ENCODE measurements at places on chromosomes 6 and 20.

- DNase-seq: no peak
Observed at GRCh38 chr6:134469702-134470456, 152.0 kb upstream of the SGK1 start.

DNA sequence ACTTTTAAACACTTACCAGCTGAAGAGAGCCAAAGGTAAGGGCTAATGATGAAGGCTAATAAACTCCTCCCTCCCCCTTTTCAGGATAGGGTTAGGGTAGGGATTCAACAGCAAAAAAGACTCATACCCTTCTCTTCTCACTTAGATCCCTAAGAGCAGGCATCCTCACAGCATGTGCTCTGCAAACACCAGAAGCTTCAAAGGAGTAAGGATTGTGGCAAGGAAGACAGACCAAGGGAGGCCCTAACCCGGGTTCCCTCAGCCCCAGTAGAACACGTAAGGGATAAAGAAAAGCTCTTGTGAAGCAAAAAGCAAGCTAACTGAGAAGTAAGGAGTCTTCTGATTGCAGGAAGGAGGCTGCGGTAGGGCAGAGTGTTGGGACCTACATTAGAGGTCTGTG is 11.6 kb downstream of the MAP3K7 start:
- no peak for DNase-seq

GRCh38 chr6:82584194-82584695 is 220.6 kb downstream of the TPBG start:
- DNase-seq: no peak

GRCh38 chr20:24662322-24662721 is 192.9 kb downstream of the SYNDIG1 start:
- DNase-seq: no peak

GRCh38 chr6:93163146-93163545 is 256.2 kb downstream of the EPHA7 start:
- no peak for DNase-seq

DNA sequence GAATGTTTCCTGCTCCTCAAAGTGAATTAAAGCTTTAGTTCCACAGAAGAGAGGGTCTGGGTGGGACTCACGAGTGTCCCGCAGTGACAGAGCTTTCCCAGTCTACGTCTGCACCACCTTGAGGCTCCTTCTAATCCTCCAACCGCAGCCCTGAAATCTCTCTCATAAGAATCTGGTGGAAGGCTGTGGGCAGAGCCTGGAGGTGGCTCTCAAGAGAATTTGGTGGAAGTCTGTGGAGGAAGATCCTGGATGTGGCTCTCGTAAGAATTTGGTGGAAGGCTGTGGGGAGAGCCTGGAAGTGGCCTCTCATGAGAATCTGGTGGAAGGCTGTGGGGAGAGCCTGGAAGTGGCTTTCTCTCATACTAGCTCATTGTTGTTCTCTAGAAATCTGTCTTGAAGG is 13.8 kb upstream of the DUSP22 start:
- no peak for DNase-seq

- no peak for DNase-seq
Observed at GRCh38 chr20:58579069-58579818, 64.0 kb upstream of the APCDD1L start.

GRCh38 chr6:157304899-157305663 is 18.2 kb downstream of the TMEM242 start:
- DNase-seq: no peak

DNA sequence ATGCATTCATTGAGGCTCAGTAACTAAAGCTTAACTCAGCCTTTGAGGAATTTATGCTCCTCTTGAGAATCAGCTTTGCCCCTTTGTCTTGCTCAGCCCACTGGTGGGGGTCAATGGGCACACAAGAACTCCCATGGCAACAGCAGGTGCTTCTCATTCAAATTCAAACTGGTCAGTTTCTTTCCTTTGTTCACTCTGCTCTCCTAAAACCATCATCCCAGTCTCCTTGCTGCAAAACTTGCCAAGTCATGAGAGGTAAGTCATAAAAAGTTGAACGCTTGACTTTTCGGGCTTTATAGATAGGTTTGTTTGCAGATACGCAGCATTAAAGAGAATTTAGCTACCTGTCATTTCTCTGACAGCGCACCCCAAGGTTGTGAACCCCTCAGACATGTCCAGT is 146.8 kb downstream of the TFAP2A start:
- no peak for DNase-seq

GRCh38 chr6:47977314-47977713 is 133.7 kb downstream of the PTCHD4 start:
- no peak for DNase-seq

DNA sequence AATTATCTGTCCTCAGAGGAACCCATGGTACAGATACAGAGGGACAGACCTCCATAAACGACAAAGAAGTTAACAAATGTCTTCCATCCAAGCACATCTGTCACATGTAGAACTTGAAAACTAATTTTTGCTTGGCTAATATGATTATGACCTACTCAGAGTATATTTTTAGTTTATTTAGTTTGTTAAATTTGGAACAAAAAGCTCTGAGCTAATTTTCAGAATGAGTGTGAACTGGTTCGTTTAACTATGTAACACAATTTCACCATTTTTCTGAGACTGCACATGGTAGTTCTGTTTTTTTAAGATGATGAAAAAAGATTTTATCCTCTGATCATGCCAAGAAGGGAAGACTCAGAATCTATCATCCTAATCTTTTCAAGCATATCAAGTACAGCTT is 34.4 kb upstream of the PREP start:
- no peak for DNase-seq

- DNase-seq: no peak
Observed at GRCh38 chr6:125950293-125950692, 6.3 kb upstream of the HINT3 start.

- DNase-seq: no peak
Observed at GRCh38 chr6:153898360-153899059, 140.5 kb upstream of the OPRM1 start.

- DNase-seq: no peak
Observed at GRCh38 chr6:148671085-148671484, 75.7 kb upstream of the UST start.

GRCh38 chr6:142280265-142280664 is 21.5 kb upstream of the ADGRG6 start:
- DNase-seq: no peak

DNA sequence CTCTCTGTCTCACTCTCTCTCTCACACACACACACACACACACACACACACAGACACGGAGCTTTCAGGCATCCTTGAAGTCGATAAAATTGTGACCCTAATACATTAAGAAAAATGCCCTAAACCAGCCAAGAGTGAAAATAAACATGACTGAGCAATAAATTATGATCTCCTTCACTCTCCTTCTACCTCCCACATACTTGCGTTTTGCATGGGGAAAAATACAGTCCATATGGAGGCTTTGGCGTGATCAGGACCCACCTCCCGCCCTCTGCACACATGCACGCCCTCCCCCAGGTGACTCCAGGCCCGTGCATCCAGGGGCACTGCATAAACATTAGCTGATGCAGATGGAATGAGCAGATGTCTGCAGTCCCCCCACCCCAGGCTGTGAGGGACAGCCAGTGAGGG is 114.2 kb upstream of the JARID2 start:
- no peak for DNase-seq

GRCh38 chr20:47735412-47736400 is 49.6 kb downstream of the SULF2 start:
- DNase-seq: no peak

DNA sequence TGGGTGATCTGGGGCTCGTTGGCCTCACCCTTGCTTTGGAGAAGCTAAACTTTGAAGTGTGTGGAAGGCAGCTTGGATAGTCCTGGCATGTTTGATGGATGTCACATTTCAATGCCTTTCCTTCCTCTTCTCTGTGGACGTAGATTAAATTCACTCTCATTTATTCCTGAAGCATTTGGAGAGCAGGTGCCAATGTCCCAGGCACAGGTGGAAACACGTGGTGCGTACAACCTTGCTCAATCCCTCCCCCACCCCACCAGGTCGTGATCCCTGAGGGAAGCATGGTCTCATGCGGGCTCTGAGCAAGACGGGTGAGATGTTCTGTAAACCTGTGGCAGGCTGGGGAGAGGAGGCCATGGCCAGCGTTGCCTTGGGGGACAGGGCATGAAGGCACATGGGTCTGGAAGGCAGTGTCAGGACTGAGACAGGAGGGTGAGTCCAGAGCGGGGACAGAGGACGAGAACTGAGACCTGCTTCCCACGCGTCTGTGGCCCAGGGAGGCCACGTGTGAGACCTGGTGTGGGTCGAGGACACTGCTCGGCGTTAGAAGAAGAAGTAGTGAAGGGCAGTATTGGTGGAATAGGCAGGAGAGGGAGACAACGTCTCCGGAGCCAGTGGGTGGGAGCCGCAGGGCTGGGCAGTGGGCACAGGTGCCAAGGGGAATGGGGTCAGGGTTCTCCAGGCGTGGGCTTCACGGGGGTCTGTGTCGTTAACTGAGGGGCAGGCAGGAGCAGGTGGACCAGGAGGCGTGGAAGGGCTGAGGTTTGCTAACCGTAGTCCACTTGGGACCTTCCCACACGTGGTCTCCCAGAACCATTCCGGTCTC is 34.4 kb downstream of the SMOC2 start:
- no peak for DNase-seq

DNA sequence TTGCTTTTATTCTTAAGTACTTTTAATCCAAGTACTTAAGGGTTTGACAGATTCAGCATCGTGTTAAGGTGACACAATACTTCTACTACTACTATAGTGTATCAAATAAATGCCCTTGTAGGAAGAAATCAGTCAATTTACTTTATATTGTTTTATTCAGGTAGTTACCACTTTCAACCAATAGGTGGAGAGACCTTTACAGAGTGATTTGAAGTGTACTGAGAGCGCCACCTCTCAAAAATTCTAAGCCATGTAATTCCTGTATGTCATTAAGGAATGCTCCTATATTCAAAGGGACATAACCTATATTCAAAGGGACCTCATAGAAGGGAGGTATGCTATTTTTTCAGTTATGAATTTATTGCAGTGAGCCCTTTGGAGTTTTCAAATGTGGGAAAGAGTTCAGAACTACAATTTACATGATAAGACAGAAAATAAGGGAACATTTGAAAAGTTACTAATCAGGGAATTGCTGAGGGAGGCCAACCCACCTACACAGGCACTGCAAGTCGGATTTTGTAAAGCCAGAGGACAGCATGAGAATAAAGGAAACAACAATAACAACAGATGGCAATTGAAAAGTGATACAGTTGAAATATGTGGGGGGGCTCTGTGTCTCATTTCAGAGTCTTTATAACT is 955.6 kb downstream of the TBC1D32 start:
- no peak for DNase-seq

- no peak for DNase-seq
Observed at GRCh38 chr6:42338744-42339222, 112.9 kb downstream of the TRERF1 start.

- DNase-seq: no peak
Observed at GRCh38 chr6:166565084-166565967, 21.2 kb downstream of the RAMACL start.

- DNase-seq: no peak
Observed at GRCh38 chr6:35596448-35597442, 84.0 kb upstream of the TULP1 start.

DNA sequence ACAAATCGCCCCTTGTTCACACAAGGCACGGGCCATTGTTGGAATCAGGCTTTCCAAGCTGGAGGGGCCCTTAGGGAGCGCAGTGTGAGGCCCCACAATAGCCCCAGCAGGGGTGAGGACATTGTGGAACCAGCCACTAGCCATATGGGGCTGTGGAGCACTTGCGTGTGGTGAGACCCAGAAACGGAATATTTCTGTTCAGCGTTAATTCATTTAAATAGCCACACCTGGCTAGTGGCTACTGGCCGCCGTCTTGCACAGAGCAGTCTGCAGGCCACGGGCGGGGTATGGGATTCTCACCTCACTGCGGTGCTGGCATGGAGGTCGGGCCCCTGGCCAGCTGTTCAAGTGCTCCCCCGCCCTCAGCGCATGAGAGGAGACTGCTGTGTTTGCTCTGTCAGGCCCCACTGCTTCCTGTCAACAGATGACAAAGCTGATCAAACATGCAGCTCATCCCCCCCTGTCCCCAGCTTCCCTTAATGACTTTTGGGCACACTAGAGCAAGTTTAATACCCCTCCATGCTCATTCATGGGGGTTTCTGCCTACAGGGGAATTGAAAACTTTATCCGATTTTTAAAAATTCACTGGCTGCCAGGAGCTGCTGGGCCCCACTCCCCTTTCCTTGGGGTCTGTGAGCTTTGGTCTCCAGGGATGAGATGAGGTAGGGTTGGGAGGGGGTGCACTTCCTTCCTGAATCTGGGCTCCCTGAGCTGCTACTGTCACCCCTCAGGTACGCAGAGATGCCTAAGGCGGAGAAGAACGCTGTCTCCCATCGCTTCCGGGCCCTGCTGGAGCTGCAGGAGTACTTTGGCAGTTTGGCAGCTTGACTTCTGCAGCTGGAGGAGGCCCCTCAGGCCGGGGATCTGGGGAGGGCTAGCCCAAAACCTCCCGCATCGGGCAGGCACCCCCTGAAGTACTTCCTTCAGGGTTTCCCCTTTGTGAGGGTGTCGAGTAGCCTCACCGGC is 13.6 kb downstream of the ITPA start:
- peak; percentile 14 for DNase-seq

- peak; percentile 34 for DNase-seq
Observed at GRCh38 chr6:89350281-89350966, 2.1 kb downstream of the UBE2J1 start.

- DNase-seq: no peak
Observed at GRCh38 chr6:45640081-45640491, 262.4 kb upstream of the SUPT3H start.

DNA sequence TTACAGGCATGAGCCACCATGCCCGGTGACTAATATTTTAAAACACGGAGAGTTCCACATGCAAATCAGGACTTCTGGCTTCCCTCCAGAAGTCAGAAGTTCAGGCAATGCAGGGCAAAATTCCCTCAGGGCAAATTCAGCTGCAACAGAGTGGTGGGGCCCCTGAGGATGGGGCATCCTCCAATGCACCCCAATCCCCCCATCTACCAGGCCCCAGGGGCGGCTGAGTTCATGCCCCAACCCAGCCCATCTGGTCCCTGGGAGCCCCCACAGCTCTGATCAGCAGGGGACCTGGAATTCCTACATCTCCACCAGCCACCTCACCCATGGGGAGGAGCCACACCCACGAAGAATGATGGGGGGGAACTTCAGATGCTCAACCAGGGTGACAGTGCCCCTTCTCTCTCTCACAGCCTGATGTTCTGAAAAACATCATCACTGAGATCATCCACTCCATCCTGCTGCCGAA is 22.6 kb downstream of the BPIFB1 start:
- no peak for DNase-seq

DNA sequence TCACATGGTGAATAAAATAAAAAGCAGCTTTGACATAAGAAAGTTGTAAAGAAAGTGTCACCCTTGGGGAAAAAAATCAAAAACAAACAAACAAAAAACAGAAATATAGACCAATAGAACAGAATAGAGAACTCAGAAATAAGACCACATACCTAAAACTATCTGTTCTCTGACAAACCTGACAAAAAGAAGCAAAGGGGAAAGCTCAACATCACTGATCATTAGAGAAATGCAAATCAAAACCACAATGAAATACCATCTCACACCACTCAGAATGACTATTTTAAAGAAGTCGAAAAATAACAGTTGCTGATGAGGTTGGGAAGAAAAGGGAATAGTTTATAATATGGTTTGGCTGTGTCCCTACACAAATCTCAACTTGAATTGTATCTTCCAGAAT is 159.1 kb downstream of the TINAG start:
- DNase-seq: no peak

- DNase-seq: no peak
Observed at GRCh38 chr6:142302421-142303175, 791 bp downstream of the ADGRG6 start.

- no peak for DNase-seq
Observed at GRCh38 chr6:161507375-161507774, 233.5 kb upstream of the AGPAT4 start.

Data from CD4-positive, alpha-beta T cell treated with Interleukin-12 subunit alpha and Interleukin-12 subunit beta, for 1 hour (primary cell).